GM23338 (cell line): ENCODE measurements at places on chromosomes 7 and 10. TPM values are rescaled to one million over a fixed set of nuclear protein-coding genes. Genes with fewer than 3 reads are reported as not detected.

GRCh38 chr7:43584195-43584586, 1.3 kb downstream of the STK17A start:
- no peak for DNase-seq

DNA sequence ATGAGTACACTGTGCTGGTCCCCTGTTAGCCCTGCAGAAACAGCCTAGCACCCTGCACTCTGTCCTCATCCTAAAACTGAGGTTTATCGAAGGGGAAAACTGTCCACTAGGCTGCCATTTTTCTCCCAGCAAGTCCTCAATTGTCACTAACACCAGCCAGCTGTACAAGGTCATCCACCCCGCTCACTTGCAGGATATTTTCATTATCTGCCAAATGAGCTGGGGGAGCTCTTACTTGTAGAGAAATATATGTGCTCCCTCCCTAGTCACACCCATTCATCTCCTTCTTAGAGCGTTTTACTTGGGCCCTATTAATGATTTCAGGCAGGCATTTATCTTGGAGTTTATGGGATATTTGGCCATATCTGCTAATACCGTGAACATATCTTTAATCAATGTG, 413.5 kb upstream of the NFE2L3 start:
- no peak for DNase-seq

DNA sequence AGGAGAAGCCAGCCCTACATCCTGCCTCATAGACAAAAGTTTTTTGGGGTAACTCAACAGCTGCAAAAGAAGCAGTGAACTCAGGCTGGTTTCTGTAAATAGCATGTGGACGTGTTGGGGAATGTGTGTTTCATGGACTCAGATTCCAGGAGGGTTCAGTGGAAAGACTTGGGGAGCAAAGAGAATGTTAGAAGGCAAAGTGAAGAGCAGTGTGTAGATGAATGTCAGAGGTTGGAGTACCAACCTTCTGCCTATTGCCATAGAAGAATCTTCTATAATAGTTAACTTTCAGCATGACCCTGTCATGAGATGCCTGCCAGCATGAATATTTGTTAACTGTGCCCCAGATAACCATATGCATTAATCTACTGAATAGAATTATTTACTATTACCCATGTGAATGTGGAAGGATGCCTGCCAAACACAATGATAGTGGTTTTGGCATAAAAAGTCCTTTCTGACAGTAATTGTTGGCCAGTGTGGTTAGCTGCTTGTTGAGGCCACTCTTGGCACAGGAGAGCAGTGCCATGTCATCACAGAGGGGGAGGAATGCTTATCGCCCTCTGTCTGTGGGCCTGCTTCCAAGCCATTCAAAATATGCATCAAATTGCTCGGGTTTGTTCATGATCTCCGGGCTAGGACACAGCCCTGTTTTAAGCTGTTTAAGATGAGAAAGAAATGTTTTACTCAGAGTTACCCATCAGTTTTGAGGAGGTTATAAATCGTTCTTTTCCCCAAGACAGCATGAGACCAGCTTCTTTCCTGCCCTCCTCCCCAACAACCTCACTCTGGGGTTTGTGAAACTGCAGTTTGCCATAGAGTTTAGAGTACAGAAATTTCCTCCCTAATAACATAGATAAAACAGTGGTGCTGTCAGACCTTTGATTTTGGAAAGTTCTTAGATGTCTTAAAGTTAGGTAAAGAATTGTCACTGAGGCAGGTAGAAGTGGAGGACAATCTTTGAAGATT, 165.3 kb downstream of the WNT2 start:
- no peak for DNase-seq

- DNase-seq, result no peak
Observed at GRCh38 chr10:6226216-6226615, 23.5 kb downstream of the PFKFB3 start.

SKIDA1 gene
- total RNA-seq, result 2.3 and 3.5 TPM in 2 replicates

GRCh38 chr10:17019696-17020095, 109.9 kb downstream of the CUBN start:
- no peak for DNase-seq

DENND11 gene
- 23.9 and 29.5 TPM in 2 replicates for total RNA-seq

DNA sequence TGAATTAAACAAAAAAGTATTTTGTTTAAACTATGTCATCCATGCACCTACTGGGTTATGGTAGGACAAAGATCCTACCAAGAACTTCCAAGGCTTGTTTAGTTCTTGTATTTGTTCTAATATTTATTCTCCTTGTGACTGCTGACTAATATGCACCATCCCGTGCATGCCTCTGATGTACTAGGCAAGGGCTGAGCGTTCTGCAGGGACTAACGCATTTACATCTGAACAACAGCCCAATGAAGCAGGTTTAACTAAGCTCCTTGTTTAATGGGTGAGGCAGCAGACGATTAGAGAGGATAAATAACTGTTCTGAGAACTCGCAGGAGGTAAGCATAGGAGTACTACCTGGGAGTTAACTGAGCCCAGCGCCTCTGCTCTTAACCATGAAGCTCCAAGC, 64.9 kb downstream of the KIAA1549 start:
- DNase-seq, result no peak

FGF8 gene
- total RNA-seq, result 6.2 and 6.3 TPM in 2 replicates

GRCh38 chr10:27513451-27514191, 9.5 kb downstream of the RAB18 start:
- no peak for DNase-seq

GRCh38 chr10:44513591-44513990, 128.7 kb upstream of the CXCL12 start:
- no peak for DNase-seq

DNA sequence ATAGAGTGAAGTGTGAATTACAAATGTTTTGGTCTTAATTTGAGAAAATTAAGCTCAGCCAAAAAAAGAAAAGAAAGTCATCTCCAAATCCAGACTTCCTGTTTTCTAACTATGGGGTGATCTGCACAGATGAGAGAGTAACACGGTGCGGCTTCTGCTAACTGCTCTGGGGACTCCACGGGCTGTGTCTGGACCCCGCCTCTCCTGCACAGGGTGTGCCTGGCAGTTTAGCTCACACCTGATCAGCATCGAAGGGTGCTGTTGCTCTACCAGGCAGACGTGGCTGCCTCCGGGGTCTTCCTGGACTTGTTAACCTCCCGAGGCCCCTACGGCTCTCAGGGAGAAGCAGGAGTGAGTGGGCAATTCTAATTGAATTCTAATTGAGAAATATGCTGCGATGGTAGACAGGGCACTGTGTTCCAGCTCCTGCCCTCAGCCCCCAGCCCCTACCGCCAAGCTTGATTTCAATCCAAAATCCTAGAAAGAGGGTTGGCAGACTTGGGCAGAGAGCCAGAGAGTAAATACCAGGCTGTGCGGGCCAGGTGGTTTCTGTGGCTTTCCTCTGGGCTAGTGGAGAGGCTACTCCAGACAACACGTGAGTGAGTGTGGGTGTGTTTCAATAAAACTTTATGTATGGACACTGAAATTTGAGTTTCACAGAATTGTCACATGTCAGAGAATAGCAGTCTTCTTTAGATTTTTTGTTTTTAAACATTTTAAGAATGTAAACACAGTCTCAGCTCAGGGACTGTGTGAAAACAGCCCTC, 13.4 kb downstream of the SHH start:
- no peak for DNase-seq

GRCh38 chr7:87029078-87029477, 30.4 kb downstream of the ELAPOR2 start:
- DNase-seq, result no peak

GRCh38 chr10:110007161-110007700, 553 bp upstream of the ADD3 start:
- DNase-seq, result no peak

DNA sequence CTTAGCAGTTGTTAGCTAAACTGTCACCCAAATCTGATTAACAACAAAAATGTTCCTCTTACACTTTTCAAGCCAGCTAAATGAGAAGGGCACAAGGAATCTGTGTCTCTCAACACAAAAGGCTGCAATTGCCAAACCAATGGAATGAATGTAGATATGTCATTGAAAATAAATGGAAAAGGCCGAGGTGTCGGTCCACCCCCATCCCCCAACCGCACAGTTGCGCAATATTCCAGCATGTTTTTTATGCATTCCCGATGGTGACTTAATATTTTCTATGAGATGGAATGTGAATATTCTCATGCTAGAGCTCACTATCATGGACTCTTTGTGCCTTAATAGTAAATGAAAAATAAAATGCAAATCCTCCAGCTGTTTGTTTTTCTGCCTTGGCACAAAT, 181.6 kb upstream of the LRGUK start:
- DNase-seq, result no peak

DNA sequence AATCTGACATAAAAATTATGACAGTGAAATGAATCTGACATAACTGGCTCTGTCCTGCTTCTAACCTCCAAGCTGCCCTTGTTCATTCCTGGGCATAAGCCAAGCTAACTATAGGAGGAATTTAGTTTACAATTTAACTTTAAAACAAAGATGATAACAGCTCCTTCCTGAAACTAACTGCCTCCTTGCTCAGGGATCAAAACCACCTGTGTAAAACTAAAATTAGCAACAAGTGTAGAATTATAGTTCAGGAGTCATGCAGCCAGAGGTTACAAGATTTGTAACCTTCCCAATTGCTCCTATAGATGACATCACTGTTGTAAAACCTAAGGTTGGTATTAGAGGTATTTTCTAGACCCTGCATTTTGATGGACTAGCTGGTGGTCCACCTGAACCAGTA, 256.4 kb upstream of the POM121L12 start:
- DNase-seq, result no peak

SLC26A5 gene
- total RNA-seq, result 0.49 and 0.58 TPM in 2 replicates

MRPS24 gene
- 82.9 and 91.2 TPM in 2 replicates for total RNA-seq

- DNase-seq, result no peak
Observed at GRCh38 chr10:79323602-79324001, 23.7 kb upstream of the PPIF start.

LIPJ gene
- 0.04 and 0.14 TPM in 2 replicates for total RNA-seq

GRCh38 chr10:127739908-127740307, 2.9 kb downstream of the FOXI2 start:
- no peak for DNase-seq

DNA sequence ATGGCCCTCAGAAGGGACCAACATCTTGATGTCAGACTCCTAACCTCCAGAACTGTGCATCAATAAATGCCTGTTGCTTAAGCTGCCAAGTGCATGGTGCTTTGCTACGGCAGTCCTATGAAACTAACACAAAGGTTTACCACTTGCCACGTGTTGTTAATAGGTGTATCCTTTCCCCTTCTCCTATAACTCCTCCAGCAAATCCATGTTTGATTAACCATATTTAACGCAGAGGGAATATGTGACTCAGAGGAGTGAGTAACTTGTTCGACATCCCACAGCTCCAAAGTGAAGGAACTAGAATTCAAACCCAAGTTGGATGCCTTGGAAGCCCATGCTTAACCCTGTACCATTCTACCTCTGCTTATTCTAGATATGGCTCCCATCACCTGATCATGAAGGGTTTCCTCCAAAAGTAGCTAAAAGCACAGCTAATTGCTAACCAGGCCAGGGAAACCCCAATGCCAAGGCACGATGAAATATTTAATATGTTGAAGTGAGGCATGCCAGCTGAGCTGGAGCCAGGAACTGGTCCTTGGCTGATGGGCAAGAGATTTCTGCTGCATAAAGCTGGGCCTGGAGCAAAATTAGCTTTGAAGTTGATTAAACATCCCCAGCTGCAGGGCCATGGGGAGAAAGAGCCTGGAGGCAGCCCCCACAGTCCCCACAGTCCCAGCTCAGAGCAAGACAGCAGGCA, 131.9 kb downstream of the C10orf90 start:
- DNase-seq, result no peak

- DNase-seq, result no peak
Observed at GRCh38 chr7:99258501-99258900, 14.1 kb upstream of the MYH16 start.

DNA sequence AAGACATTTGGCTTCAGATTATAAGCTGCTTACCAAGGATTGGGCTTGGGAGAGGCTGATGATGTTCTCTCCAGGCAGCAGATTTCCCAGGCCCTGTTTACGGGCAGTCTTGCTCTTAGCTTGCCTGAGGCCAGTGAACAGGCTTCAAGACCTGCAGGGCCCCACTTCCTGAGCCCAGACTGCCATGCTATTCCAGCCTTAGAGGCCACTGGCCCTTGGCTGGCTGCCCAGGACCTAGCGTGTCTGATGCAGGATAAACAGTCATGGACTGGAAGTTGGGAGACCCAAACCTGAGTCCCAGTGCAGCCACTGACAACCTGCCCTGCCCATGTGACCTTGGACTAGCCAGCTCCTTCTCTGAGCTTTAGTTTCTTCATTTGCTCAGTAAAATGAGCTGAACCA, 2.9 kb downstream of the PRXL2A start:
- no peak for DNase-seq

CYP17A1 gene
- not detected in 2 replicates for total RNA-seq

- DNase-seq, result no peak
Observed at GRCh38 chr10:93383562-93383981, 98.6 kb downstream of the MYOF start.

GRCh38 chr10:111151595-111152307, 74.9 kb downstream of the ADRA2A start:
- DNase-seq, result no peak

OPN4 gene
- total RNA-seq, result not detected in 2 replicates

GRCh38 chr10:91684841-91685240, 52.0 kb upstream of the PPP1R3C start:
- no peak for DNase-seq

MRLN gene
- total RNA-seq, result not detected in 2 replicates

ABCB1 gene
- 0.80 and 1.2 TPM in 2 replicates for total RNA-seq

GRCh38 chr7:23017309-23017708, 3.4 kb upstream of the HYCC1 start:
- no peak for DNase-seq

CALCR gene
- total RNA-seq, result 1.4 and 1.6 TPM in 2 replicates

GRCh38 chr10:132545659-132546367, 8.2 kb downstream of the INPP5A start:
- DNase-seq, result no peak

- no peak for DNase-seq
Observed at GRCh38 chr10:95071107-95071660, 1.9 kb upstream of the CYP2C8 start.

KEL gene
- total RNA-seq, result 3.6 TPM in 1 of 2 replicates, not detected in the other

TMEM270 gene
- not detected in 2 replicates for total RNA-seq

- DNase-seq, result no peak
Observed at GRCh38 chr7:41918597-41918996, 215.7 kb upstream of the INHBA start.

DNA sequence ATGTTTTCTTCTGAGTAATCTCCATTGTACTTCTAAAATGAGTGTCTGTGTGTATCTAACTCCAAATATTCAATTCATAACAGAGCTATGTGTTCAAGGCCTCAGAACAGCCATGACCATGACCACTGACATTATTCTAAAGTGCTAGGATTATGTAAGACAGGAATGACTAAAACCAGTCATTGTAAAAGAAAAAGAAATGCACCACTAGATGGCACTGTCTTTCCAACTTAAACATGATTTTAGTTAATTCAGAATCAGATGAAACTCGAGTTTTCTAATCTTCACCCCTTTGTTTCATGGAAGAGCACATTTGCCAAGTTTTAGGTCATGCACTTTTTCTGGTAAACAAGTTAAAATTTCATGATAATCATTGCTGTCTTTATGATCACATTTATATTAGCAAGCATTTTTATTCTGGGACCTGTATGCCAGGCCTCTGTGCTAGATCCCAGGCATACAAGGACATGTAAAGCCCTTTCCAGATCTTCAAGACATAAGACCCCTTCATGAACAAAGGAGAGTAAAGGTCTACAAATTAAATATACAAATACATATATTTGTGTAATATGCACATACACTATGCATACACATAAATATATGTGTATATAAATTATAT, 26.1 kb upstream of the RSU1 start:
- peak; percentile 95 for DNase-seq

CPVL gene
- 33.3 and 37.8 TPM in 2 replicates for total RNA-seq
